ENCODE measurements at places on chromosomes 7 and 10.
A peak's percentile ranks its signal among the peaks of the same experiment; 100 is the strongest.

GRCh38 chr7:36391436-36392198, 2.0 kb downstream of the ANLN start:
- DNase-seq, result peak; percentile 41

GRCh38 chr7:646487-646886, 80.0 kb upstream of the DNAAF5 start:
- DNase-seq, result no peak

DNA sequence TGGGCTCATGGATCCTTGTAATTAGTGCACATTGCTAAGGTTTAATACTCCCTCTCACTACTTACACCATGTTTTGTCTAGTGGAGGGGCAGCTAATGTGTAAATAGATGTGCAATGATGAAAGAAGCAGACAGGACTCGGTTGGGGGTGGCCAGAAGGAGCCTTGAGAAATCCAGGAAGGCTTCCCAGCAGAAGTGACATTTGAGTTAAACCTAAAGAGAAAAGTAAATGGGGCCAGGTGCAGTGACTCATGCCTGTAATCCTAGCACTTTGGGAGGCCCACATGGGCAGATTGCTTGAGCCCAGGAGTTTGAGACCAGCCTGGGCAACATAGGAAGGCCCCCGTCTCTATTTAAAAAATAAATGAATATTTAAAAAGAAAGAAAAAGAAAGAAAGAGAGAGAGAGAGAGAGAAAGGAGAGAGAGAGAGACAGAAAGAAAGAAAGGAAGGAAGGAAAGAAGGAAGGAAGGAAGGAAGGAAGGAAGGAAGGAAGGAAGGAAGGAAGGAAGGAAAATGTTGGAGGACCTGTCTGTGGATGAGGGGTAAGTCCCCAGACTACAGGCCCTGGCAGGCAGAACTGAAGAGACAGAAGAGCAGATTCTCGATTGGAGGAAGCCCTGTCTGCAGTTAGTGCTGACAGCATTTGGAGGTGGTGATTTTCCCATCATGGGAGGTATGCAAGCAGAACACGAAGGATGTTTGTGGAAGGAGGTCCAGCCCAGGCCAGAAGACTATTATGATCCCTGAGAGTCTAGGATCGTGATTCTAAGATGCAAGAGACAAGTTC, 3.6 kb downstream of the ELN start:
- no peak for DNase-seq

DNA sequence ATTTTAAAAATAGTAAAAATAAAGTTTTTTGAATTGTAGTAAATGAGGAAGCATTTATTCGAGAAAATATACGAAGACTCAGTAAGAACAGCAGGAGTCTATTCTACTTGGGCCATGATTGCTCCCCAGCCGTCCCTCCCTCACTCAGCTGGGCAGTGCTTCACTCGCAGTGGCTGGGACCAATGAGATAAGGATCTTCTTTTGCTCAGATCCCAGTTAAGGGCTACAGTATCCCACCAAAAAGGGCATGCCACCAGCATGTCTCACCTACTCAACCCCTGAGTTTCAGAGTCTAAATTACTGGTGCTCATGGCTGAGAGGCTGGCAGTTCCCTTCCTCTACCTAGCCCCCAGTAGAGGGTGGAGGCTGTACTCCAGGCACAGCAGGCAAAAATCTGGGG, 455.7 kb upstream of the PFKP start:
- no peak for DNase-seq

- no peak for DNase-seq
Measured at GRCh38 chr10:54843085-54843646, 42.1 kb upstream of the PCDH15 start.

GRCh38 chr10:59885430-59886134, 20.8 kb downstream of the CCDC6 start:
- DNase-seq, result peak; percentile 68

DNA sequence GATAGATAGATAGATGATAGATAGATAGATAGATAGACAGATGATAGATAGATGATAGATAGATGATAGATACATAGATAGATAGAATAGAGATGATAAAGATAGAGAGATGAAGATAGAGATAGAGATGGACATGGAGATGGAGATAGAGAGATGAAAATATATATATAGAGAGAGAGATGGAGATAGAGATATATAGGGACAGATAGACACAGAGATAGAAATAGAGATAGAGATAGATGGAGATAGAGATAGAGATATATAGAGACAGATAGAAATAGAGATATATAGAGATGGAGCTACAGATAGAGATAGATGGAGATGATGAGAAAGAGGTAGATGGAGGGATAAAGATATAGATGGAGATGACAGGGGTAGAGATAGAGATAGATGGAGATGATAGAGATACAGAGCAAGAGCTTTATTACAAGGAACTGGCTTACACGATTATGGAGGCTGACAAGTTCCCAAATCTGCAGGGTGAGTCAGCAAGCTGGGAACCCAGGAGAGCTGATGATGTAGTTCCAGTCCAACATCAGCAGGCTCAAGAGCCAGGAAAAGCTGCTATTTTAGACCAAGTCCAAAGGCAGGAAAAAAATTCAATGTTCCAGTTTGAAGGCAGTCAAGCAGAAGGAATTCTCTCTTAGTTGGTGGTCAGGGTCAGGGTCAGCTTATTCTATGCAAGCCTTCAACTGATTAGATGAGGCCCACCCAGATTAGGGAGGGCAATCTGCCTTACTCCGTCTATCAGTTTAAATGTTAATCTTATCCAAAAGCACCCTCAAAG, 37.1 kb downstream of the CAV1 start:
- DNase-seq, result no peak

GRCh38 chr7:105261689-105262088, 127.0 kb downstream of the SRPK2 start:
- no peak for DNase-seq

GRCh38 chr10:100359030-100359432, 12.0 kb downstream of the SCD start:
- no peak for DNase-seq

- peak; percentile 53 for DNase-seq
Measured at GRCh38 chr10:3484306-3485056, 300.5 kb downstream of the KLF6 start.

DNA sequence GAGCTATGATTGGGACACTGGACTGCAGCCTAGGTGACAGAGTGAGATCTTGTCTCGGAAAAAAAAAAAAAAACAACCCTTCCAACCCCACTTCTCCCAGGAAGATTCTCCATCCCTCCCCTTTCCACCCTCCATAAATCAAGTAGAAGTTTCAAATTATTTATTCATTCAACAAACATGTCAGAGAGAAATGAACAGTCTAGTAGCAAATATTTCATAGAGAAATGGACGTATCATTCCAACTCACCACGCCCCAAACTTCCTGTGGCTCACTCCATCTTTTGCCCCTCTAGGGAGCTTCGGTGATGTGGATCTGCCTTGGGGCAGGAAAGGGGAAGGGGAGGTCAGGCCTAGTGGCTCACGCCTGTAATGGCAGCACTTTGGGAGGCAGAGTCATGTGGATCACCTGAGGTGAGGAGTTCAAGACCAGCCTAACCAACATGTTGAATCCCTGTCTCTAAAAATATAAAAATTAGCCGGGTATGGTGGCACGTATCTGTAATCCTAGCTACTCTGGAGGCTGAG, 638 bp upstream of the TRAPPC14 start:
- DNase-seq, result no peak

- no peak for DNase-seq
Measured at GRCh38 chr7:141700296-141700847, 1.6 kb downstream of the DENND11 start.

- DNase-seq, result no peak
Measured at GRCh38 chr10:72025400-72025799, 61.2 kb downstream of the CHST3 start.

DNA sequence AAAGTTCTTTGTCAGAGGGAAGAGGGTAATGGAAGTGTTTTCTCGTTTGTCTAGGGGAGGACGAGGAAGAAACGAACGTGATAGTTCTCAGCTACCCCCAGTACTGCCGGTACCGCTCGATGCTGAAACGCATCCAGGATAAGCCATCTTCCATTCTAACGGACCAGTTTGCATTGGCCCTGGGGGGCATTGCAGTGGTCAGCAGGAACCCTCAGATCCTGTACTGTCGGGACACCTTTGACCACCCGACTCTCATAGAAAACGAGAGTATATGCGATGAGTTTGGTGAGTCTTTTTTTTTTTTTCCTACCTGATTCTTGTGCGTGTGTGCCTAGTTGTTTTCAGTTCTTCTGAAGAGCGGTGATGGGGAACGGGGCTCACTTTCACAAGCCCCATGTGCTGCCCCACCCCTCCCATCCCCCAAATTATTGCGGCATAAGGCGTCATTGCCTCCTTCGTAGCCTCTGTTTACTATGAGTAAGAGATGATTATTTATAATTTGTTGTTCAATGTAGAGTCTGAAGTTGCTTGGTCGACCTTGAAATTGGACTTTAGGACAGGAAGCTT, 98.6 kb downstream of the ARID5B start:
- peak; percentile 45 for DNase-seq

DNA sequence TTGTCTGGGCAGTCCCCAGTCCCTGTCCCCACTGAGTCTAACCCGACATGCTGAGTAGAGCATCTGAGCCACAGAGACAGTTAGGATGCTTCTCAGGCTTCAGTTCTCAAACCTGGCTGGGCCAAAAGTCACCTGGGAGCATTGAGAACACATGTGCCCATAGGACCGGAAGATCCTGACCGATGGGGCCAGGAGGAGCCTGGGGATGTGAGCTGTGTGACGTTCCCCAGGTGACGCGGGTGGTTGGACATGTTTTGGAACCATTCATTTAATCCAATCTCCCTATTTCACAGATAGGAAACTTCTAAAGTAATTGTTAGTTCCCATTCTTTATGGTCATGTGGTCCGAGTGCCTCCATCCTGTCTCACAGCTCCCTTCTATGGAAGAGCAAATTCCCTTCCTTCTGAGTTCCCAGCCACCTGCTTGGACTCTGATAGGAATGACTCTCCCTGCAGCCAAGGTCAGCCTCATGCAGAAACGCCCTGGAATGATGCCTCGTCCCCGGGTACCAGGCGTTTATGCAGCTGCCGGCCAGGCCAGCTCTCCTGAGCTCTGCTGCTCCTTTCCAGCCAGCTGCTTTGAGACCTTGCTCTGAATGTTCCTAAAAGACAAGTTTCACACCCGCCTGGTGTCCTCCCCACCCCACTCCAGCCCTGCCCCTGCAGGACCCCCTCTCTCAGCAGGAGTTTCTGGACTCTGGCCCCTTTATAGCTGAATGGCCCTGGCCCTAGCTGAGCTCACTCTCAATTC, 166.5 kb upstream of the RHEB start:
- DNase-seq, result no peak

- peak; percentile 60 for DNase-seq
Measured at GRCh38 chr7:1458683-1459511, at the start of gene MICALL2. Gene MICALL2 (minus strand): TSS chr7:1459470. CDS start chr7:1459326, 144 bp downstream.

GRCh38 chr7:101666741-101667140, 37.6 kb upstream of the MYL10 start:
- DNase-seq, result no peak

DNA sequence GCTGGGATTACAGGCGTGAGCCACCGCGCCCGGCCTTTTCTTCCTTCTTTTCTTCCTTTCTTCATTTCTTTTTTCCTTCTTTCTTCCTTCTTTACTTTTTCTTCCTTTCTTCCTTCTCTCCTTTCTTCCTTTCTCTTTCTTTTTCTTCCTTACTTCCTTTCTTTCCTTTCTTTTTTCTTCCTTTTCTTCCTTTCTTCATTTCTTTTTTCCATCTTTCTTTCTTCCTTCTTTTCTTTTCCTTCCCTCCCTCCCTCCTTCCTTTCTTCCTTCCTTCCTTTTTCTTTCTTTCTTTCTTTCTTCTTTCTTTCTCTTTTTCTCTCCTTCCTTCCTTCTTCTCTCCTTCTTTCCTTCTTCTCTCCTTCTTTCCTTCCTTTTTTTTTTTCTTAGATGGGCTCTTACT, 47.0 kb upstream of the CUX1 start:
- DNase-seq, result no peak

- DNase-seq, result peak; percentile 72
Measured at GRCh38 chr7:137985897-137986251, 16.0 kb downstream of the CREB3L2 start.

GRCh38 chr10:107342711-107343110, 178.2 kb upstream of the SORCS1 start:
- DNase-seq, result no peak

- no peak for DNase-seq
Measured at GRCh38 chr7:24879291-24879690, 100.7 kb downstream of the OSBPL3 start.

- no peak for DNase-seq
Measured at GRCh38 chr10:76082956-76083355, 651.5 kb downstream of the LRMDA start.

DNA sequence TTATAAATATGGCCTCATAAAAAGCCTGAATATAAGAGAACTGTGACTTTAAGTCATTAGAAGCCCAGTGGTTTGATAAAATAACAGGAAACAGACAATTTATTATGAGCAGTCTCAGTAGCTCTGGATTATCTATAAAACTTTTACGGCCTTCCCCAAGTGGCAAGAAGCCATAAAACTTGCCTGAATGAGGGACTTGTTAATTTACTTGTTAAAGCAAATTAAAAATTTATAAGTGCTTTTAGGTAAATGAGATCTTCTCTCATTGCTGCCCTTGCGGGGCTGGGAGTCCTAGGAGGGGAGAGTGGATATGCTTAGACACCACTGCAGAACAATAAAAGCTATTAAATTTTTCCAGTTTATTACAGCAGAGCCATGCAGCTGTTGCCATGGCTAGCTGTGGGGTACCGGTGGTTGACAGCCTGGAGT, 499.9 kb downstream of the AUTS2 start:
- no peak for DNase-seq

- DNase-seq, result no peak
Measured at GRCh38 chr10:77702166-77702565, 64.6 kb upstream of the KCNMA1 start.

- no peak for DNase-seq
Measured at GRCh38 chr7:87968021-87968420, 34.0 kb downstream of the ADAM22 start.

DNA sequence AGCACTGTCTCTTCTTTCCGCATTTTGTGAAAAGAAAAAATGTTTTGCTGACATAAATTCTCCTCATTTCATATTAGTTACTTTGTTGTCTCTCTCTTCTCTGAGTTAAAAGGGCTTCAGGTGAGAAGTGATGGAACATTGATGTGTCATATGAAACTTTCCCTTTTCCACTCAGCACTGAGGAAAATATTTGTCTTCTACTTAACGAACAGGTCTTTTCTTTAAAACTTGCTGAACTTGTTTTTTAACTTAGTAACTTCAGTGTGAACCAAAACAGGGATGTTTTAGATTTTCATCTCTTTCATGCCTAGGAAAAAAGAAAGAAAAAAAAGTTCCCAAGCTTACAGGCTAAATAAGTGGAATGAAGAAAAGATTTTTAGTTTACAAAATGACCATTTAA, 19.0 kb upstream of the TSPAN12 start:
- no peak for DNase-seq

DNA sequence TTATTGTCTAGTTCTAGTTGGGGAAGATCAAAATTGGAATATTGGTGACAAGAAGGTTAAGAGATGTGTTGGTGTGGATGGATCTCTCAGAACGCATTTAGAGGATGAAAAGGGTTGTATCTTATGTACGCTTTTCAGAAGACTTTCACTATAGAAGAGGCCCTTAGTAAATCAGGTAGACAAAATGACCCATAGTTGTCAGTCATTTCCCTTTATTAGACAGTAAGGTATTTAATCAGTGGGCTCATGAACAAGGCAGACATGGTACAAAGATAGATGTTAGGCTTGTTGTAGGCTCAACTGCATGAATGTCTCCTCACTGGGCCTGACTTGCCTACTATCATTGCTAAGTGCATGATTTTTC, 359.2 kb downstream of the PHF14 start:
- DNase-seq, result no peak

Data from GM13976 (cell line).